Activated CD4-positive, alpha-beta T cell treated with anti-CD3 and anti-CD28 coated beads, Interleukin-2, amount 50 U/mL, for 4 hours (primary cell): ENCODE measurements at places on chromosomes 4 and X.

DNA sequence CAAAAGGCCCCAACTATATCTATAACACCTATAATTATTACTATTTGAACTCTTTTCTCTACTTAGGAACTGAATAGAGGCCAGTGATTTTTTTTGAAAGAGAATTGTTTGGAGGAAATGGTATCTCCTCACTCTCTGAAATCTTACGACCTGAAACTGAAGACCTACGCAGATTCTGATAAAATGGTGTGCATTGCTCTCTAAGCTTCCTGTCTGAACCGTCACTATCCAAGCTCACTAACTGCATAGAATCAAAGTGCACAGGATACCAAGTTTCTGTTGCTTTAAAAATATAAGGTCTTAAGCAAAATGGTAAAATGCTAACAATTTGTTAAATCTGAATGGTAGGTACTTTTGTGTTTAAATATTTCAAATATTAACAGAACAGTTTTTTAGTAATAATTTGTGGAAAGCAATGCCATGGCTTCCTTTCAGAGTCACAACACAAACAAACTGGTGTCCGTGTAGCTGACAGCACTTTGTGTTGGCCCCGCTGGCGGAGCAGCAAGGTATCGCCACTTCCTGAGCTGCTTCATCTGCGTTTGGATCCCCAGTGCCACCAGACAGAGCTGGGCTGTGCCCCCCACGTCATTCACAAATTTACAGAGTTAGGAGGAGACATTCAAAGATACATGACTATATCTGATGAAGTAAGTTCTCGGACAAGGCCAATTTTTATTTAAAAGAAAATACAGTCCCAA is 313.9 kb downstream of the FBXW7 start:
- no peak for DNase-seq

DNA sequence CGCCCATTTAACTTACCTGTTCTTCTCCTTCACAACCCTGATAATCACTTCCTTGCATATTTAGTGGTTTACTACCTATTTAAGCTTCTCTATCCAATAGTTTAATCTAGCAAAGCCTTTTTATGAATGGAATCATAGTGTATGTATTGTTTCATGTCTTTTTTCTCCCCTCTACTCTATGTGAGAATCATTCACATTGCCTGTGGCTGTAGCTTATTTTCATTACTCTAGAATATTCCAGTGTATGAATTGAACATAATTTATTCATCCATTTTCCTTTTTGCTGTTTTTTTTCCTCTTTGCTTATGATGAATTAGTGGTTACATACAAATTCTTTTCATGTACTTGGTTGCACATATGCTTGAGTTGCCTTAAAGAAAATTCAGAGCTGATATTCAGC is 490 bp upstream of the ADH4 start:
- no peak for DNase-seq

DNA sequence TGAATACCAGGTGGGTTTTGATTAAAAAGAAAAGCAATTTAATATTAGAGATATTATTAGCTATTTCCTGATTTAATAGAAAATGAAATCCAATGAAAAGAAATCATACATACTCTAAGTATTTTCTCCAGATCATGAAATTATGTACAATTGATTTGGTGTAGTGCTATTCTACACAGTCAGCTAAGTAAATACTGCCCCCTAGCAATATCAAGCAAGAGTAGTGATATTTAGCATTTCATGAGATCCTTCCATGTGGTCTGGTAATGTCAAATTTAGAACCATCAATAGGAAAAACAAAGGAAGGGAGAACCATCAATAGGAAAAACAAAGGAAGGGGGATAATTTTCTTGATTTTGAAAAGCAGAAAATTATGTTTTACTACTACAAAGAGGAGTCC is 114.6 kb downstream of the TBCK start:
- DNase-seq, result no peak

GRCh38 chr4:54607067-54607466 is 50.7 kb upstream of the KIT start:
- DNase-seq, result no peak

- DNase-seq, result no peak
These were observed 956.9 kb upstream of the NDST4 start for GRCh38 chr4:116070283-116070682.

- DNase-seq, result no peak
These were observed 58.2 kb upstream of the WDFY3 start for GRCh38 chr4:85024671-85025070.

- DNase-seq, result no peak
These were observed 120.4 kb upstream of the SCML1 start for GRCh38 chrX:17616936-17617335.

DNA sequence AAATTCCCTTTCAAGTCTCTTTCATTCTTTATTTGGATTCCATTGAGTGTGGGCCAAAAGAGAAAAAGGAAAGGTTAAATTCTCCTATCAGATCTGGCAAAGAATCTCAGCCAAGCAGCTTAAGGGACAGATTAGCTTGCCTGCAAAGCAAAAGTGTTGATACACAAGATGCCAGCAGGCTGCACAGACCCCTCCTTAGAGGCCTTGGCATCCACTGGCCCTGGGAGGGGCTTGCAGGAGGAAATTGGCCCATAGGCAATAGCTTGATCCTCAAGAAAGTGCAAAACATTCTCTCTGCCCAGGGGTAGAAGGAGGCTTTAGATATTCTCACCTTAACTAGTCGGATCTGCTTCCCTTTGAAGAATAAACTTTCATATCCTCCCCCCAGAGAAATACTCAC is 300.4 kb upstream of the CPEB2 start:
- DNase-seq, result no peak

DNA sequence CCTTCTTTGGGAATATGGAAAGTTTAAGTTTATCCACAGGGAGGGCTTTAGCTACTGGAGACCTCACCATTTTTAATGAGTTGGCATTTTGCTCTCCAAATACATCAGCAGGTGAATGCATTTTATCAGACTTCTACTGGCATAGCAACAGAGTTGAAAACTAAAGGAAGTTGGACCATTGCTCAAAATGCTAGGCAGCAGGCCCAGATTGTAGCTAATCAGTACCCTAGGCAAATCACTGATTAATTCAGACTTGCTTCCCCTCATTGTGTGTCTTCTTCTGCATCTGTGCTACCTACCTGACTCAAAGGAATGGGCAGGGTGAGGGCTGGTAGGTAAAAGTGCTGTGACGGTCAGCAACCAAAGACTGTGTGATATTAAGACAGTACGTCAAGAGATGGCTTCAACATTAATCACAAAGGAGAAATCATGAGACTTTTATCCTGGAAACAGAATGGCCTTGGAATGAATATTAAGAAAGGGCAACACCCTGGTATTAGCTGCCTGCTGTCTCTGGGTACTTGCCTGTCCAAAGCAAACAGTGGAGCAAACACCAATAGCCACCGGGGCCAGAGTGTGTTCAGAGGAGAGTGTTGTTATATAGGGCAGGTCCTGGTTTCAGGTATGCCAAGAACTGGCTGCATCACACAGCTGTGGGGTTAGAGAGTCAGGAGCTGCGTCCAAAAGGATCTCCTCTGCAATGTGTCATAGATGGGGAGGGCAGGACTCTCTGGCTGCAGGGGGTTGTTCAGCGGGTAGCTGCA is 17.1 kb upstream of the SMIM20 start:
- no peak for DNase-seq

DNA sequence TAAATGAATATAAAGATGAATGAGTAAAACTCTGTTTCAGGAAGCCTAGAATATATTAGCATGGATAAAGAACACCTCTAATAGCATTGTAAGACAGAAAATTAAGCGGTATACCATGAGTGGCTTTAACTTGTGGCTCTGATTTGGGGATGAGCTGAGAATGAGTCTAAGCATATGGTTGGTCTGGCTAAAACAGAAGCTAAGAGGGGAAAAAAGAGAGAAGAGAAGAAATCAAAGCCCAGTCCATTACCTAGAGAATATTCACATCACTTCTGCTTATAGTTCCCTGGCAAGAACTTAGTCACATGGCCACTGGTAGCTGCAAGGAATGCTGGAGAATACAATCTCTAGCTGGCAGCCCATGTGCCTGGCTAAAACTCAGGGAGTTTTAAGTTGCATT is 414.5 kb downstream of the PRDM5 start:
- DNase-seq, result no peak

- DNase-seq, result no peak
These were observed 111.7 kb downstream of the STK32B start for GRCh38 chr4:5162909-5163508.

GRCh38 chr4:7785017-7785416 is 154.6 kb downstream of the AFAP1 start:
- DNase-seq, result no peak

GRCh38 chrX:65667503-65668376 is at the start of gene MSN:
TSS of gene MSN (plus strand) at chrX:65667654. CDS start at chrX:65667842, 188 bp downstream.
- peak; percentile 70 for DNase-seq

DNA sequence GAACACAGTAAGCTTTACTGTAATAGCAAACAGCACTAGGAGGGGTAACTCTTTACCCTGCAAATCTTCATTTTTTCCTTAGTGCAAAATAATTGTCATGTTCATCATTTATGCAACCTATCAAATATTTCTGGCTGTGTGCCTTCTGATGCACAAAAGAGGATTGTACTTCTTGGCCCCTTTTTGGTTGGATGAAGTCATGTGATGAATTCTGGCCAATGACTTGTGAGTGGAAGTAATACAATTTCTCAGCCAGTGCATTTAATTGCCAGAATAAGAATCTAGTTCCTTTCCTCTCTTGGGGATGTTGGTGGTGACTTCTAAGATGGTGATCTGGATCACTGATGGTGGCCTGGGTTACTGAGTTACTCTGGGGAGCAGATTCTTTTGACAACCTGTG is 37.0 kb upstream of the GATB start:
- no peak for DNase-seq

DNA sequence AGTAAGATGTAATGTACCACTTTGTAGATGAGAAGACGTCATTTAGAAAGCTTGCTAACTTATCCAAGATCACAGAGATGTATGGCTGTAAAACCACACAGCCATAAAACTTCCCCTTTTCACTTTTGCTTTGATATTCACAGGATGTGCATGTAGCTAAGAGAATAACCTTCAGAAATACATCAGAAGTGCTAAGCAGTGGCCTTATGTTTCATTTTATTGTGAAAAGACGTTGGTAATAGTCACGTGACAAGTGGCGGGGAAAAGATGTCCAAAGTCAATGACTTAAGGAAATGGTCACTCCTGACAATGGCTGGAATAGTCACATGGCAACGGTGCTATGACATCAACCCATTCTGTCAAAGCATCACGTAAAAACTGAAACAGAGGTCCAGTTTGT is 12.9 kb upstream of the WDR17 start:
- DNase-seq, result no peak

DNA sequence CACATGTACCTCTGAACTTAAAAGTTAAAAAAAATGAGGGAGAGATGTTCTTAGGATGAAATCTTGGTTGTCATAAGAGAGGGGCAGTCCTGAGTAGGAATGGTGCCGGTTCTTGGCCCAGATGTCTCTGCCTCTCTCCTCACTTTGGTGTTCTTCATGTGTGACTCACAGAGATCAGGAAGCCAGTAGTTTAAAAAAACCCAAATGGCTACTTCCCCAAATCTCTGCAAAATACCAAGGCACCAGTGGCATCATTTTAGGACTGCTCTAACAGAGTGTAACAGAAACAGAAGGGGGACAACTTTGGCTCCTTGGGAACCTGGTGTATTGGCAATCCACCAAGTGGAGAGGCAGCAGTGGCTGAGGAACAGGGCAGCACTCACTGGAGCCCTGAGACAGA is 116.8 kb downstream of the SCD5 start:
- no peak for DNase-seq

GRCh38 chrX:136209751-136210150 is 41.4 kb downstream of the MAP7D3 start:
- DNase-seq, result no peak

GRCh38 chrX:123330229-123330942 is 146.3 kb downstream of the GRIA3 start:
- no peak for DNase-seq

DNA sequence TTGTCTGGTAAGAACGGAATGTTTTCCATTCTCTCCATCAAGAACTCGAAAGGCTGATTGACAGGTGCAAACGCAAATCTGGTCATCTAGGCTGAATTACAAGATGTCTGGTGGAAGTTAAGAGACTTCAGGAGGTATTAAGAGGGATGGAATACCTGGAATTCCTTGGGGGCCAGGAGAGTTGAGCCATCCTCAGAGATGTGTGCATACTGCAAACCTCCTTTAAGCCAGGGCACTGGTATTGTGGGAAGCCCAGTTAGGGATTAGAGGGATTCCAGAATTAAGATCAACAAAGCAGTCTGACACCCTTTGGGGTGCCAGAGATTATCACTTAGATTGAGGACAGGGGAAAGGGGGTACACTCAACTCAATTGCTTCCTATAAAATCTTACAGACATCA is 151.4 kb downstream of the VCX3A start:
- DNase-seq, result no peak

DNA sequence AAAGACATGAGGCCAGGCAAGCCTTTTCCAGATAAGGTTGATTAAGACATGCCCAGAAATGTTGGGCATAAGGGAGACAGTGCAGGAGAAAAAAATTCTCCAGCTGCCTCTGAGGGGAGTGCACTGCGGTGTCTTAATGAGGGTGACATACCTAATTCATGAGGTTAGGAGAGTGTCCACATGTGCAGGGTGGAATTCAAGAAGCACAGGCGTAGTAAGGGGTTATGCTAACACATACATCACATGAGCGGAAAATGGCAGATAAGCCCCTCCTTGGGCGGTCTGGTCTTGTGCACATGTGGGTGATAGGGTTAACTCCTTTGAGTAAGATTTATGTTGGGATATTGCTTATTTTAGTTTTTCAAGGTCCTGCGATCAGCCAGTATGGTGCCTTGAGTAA is 122.4 kb downstream of the PHKA2 start:
- DNase-seq, result no peak

DNA sequence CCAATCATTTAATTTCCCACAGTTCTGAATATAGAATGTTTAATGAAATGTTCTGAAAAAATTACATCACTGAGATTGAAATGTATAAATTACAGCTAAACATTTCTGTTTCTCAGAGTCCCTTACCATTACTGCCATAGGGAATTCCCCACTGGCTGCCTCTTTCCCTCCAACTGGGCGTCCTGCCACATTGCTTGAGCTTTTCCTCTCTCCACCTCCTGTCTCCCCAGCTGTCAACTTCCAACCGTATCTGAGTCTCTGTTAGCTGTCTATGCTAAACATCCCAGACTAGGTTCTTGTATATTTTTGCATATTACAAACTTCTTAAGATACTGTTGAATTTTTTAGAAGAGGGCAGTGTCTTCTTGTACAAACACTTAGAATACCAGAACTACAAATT is 407.3 kb upstream of the SLIT2 start:
- DNase-seq, result no peak

DNA sequence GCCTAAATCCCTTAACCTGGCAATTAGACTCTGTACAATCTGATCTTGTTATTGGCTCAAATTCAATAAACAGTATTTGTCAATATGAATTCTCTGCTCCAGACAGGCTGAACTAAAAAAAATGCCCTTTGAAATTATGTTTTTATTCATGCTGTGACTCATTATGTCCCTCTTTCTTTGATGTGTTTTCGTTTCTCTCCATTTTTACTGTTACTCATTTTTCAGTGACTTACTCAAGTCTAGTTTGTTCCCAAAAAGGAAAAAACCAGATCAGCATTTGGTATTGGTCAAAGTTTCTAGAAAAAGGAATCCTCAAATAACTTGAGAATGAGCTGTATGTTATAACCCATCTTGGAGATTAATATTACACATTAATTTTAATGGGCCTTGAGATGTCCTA is 40.4 kb downstream of the UNC5C start:
- DNase-seq, result no peak
